A172 (cell line): ENCODE measurements at places on chromosomes 12 and 14. TPM values are rescaled to one million over a fixed set of nuclear protein-coding genes. Genes with fewer than 3 reads are reported as not detected.

The KRT80 gene
- total RNA-seq: 65.2 and 75.2 TPM in 2 replicates

The TEAD4 gene
- 9.4 and 17.2 TPM in 2 replicates for total RNA-seq

The ACSM4 gene
- total RNA-seq: not detected in 2 replicates

The C1S gene
- total RNA-seq: 20.3 and 39.8 TPM in 2 replicates

The CDCA3 gene
- total RNA-seq: 30.8 and 52.8 TPM in 2 replicates

The PLEKHD1 gene
- total RNA-seq: not detected in 2 replicates

The TAS2R42 gene
- not detected in 2 replicates for total RNA-seq

The IFNG-AS1 gene
- not detected in 2 replicates for total RNA-seq

The LBHD2 gene
- not detected in 2 replicates for total RNA-seq

DNA sequence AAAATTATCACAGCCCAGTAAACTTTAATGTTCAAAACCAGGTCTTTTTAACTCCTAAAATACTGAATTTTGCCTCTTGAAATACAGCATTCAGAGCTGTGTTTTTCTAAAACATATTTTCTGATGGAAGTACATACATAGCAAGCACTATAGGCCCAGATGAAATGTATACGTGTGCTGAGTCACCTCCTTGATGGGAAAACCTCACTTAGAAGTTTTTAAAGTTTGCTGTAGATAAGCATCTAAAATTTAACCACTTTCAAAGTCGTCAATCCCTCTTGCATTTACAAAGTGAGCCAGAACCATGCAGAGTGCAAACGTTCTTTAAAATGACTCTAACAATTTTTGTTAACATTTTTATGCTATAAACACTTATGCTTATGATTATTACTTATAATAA lies 618.8 kb downstream of the RPS29 start:
- no peak for DNase-seq

GRCh38 chr12:13165617-13166041 lies 30.9 kb upstream of the EMP1 start:
- DNase-seq: peak; percentile 72

- no peak for DNase-seq
These were observed 51.1 kb downstream of the EFCAB11 start for GRCh38 chr14:89903340-89903952.

DNA sequence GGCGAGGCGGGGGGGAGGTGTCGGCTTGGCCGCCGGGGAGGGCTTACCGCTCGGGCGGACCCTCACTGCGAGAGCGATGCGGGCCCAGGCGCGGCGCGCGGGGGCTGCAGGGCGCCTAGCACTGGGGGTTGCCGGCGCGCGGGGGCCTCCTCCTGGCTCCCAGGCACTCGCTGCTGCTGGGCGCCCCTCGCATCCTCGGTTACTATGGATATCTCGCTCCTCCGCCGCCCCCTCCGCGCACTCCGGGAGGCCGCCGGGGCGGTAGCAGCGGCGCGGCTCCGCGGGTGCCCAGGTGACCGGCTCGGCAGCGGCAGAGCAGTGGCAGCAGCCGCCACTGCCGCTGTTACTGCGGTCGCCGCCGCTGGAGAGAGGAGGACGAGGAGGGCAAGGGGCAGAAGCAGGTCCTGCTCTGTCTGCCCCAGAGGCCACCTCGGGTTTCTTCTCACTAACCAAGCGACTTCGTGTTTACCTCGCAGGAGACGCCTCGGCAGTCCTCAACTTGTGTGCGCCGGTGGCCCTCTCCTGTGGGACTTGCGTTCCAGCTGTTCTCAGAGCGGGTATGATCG lies 250.1 kb downstream of the APAF1 start:
- DNase-seq: no peak

GRCh38 chr12:120110550-120111501 lies 5.7 kb downstream of the RAB35 start:
- DNase-seq: no peak

DNA sequence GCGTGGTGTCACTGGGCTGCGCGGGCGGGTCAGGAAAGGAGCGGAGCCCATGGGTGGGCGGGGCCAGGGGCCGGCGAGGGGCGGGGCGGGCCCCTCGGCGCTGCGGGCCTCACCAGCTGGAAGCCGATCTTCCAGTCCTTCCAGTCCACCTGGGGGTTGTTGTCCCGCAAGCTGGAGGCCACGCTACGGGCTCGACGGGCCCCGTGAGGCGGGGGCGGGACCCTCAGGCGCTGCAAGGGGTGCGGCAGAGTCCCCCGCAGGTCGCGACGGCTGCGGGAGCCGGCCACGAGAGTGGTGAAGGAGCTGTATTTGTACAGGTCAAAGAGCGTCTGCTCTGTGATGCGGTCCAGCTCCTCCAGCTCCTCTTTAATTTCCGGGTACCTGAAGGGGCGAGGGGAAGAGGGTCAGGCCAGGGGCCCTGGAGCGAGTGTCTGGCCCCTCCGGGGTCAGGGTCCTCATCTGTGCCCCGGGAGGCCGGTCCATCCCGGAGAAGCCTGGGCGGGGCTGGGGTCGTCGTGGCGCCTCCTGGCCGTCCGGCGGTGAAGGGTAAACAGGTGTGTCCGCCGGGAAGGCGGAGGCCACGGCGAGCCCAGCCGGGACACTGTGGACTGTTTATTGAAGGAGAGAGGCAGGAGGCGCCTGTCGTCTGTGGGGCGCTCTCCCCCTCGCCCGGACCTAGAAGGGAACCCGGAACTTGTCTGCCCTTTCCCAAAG lies 11.9 kb downstream of the SCNN1A start:
- DNase-seq: no peak

GRCh38 chr12:8014836-8015235 lies 17.7 kb upstream of the FOXJ2 start:
- DNase-seq: no peak

DNA sequence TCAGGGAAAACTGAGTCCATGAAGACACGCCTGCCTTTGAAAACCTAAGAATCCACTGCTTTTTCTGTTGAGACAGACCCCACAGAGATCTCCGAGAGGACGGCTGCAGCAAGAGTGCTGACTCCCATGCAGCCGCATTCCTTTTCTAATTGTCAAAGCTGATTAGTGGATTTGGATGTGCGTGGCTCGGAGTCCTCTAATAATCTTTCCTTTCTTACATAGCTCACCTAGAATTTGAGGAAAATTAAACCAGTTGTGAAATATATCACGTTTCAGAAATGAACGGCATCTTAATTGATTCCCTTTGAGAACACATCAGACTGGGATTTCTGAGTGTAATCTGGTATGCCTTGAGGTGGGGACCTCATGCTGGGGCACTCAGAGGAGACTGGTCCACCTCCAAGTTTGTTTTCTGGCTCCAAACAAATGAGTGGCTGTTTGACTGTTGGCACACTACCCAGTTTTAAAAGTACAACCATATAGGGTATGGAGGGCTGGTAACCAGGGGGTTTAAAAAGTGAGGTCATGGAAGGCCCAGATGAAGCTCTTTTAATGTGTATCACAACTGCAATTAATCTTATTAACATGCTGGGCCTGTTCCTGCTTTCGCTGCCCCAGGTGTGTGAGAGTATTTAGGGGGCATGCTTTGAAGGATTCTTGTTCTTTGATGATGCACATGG lies 63.3 kb downstream of the RASSF3 start:
- peak; percentile 69 for DNase-seq

GRCh38 chr12:28795311-28795710 lies 353.8 kb upstream of the FAR2 start:
- peak; percentile 19 for DNase-seq

- no peak for DNase-seq
These were observed 608 bp downstream of the ZNF410 start for GRCh38 chr14:73887318-73887616.

DNA sequence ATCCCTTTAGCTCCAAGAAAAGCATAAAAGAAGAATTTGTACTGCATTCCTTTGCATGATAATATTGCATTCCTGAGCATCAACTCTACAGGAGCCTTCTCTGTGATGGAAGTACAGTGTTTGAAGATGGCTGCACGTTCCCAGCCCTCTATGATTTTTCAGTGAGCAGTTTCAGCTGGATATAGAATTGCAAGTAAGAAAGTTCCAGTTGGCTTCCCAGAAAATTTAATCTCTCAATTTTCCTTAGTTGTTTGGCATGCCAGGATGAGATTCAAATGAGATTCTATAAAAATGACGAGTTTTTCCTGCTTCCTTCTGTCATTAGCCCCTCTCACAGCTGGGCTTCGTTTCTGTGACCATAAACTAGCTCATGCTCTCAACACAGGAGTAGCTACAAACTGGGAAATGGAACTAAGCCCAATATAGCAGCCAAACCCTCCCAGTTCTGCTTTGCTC lies 109.9 kb downstream of the TTC8 start:
- no peak for DNase-seq

DNA sequence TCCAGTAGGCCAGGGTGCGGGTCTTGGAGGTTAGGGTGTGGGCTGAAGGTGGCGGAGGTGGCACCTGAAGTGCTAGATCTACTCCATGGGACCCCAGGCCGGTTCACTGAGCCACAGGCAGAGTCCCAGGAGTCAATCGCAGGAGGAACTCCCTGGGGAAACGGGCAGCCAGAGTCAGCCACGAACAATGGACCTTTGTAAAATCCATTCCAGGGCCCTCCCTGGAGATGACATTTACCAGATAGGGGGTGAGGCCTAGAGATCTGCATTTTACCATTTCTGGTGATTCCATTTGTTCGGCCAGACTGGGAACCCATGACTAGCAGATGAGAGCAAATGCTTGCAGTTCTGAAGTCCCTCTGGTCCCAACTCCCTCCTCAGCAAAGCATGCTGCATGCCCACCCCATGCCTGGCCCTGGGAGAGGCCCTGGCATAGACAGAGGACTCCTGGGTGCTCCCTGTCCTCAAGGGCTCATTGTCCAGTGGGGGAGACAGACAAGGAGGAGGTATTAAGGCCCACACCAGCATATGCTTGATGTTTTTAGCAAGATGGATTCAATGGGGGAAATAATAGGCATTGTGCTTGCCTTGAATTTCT lies 115.5 kb downstream of the EML1 start:
- no peak for DNase-seq

- no peak for DNase-seq
These were observed 50.5 kb downstream of the KITLG start for GRCh38 chr12:88529531-88530488.

DNA sequence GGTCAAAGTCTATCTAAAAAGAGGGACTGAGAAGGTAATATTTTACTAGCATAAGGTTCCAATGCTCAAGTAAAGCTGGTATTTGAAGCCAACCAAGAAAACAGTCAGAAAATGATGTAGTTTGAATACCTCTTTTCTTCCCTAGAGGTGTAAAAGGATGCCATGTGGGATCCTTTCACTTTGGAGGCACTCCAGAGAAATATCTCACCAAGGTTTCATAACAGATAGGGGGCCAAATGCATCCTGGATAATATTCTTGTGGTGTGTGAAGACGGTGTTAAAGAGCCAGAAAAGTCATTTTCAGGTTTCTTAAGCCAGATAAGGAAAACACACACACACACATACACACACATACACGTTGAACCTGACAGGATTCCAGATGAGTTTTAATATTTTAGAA lies 136.1 kb upstream of the PRKD1 start:
- DNase-seq: no peak

- DNase-seq: no peak
These were observed 156.6 kb downstream of the SLC15A4 start for GRCh38 chr12:128667193-128667592.

DNA sequence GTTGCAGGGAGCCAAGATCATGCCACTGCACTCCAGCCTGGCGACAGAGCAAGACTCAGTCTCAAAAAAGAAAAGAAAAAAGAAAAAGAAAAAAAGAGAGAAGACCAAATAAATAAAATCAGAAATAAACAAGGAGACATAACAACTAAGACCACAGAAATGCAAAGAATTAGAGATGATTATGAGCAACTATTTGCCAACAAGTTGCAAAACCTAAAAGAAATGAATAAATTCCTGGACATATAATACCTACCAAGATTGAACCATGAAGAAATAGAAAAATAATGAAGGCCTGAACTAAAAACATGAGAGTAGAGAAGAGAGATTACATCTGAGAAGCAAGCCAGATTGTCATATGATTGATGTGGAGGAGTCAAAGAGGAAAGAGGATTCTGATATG lies 17.6 kb upstream of the EPS8 start:
- DNase-seq: no peak

GRCh38 chr14:64639340-64639821 lies 64.8 kb upstream of the PLEKHG3 start:
- DNase-seq: peak; percentile 74

- DNase-seq: no peak
These were observed 98.4 kb upstream of the BTG1 start for GRCh38 chr12:92244036-92244435.

DNA sequence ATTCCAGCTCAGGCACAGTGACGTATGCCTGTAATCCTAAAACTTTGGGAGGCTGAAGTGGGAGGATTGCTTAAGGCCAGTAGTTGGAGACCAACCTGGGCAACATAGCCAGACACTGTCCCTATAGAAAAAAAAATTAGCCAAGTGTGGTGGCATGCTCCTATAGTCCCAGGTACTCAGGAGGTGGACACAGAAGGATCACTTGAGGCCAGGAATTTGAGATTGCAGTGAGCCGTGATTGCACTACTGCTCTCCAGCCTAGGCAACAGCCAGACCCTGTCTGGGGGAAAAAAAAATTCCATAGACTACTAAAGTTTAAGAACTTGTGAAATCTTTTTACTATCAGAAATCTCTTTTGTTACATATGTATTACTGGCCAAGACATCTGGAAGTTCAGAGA lies 6.6 kb downstream of the FAM177A1 start:
- DNase-seq: no peak

- peak; percentile 46 for DNase-seq
These were observed 47.4 kb downstream of the SLC38A1 start for GRCh38 chr12:46221255-46222128.

- peak; percentile 25 for DNase-seq
These were observed 164.6 kb downstream of the TMEM117 start for GRCh38 chr12:44000309-44000952.

DNA sequence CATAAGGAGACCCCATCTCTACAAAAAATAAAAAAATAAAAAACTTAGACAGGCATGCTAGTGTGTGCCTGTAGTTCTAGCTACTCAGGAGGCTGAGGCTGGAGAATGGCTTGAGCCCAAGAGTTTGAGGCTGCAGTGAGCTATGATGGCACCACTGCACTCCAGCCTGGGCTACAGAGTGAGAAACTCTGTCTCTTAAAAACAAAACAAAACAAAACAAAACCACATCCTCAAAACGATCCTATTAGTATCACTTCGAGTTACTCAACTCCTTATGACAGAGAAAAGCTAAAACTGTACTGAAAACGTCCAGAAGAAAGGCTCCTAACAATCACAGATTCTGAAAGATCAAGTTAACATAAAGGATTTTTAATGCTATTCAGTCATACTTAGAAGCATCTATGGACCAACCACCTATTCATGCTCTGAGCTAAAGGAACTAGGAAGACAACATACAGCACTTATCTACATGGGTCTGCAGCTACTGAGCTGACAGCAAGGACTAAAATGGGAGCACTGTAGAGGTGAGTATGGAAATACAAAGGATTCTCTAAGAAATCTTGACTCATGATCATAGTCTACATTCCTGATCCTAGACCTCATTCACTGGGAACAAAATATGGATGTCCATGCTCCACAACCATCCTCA lies 75.3 kb upstream of the DUSP6 start:
- DNase-seq: no peak

- peak; percentile 69 for DNase-seq
These were observed 169.8 kb downstream of the OTOGL start for GRCh38 chr12:80268924-80269749.

- DNase-seq: no peak
These were observed 427.3 kb downstream of the BTG1 start for GRCh38 chr12:91718326-91718725.

GRCh38 chr14:86602263-86602662 lies 1072.3 kb downstream of the FLRT2 start:
- DNase-seq: no peak
